Activated naive CD8-positive, alpha-beta T cell treated with anti-CD3 and anti-CD28 coated beads, Interleukin-2, amount 50 U/mL, for 24 hours (primary cell): ENCODE measurements at places on chromosomes 3 and 15.

DNA sequence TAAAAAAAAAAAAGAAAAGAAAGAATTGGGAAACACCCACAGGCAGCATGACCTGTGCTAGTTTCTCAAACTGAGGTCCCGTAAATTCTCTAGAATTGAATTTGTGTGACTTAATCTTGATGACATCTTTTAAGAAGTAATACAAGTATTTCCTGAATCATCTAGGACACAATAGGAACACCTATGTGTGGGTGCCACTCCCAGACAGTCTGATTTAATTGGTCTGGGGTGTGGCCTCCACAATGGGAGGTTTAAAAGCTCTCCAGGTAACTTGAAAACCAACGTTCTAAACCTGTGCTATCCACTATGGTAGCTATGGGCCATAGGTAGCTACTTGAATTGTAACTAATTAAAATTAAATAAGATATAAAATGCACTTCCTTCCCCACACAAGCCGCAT lies 28.1 kb downstream of the CFAP92 start:
- no peak for DNase-seq

GRCh38 chr3:66220066-66220465 lies 735 bp upstream of the SLC25A26 start:
- no peak for DNase-seq

DNA sequence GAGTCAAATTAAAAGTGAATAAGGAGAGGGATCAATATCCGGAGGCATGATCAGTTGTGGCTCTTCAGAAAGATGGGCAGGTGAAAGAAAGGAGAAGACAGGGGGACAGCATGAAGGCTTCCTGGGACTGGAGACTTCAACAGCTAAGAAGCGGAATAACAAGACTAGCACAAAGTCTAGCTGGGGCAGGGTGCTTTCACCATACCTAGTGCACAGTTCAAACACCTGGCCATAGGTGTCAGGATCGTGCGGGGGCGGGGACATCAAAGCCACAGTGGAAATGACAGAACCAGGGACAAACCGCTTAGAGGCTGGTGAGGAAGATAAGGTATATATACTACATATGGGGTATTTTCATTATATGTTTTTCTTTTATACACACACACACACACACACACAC lies 66.2 kb upstream of the FOXP1 start:
- DNase-seq, result no peak

DNA sequence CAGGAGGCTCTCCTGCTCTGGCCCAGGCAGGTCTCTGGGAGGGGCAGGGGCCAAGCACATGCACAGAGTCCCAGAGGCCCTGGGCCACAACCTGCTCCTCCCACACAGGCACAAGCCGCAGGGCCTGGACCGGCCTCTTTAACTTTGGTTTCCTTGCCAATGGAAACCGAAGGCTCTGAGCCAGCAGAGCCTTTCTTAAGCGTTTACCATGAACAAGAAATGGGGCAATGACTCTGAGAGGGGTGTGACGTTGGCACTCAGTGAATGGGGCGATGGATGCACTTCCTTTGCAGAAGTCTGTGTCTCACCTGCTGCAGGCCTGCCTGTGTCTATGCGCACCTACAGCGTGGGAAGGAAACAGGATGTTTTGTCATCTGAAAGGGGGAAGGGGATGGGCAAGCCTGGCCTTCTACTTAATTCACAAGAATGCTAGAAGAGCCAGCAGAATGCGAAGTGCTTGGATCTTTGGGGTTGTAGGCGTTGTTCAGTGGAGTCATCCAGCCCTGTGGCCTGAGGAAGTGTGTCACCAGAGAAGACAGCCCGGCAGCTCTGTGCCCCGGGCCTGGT lies 41.8 kb downstream of the IFT122 start:
- peak; percentile 8 for DNase-seq

DNA sequence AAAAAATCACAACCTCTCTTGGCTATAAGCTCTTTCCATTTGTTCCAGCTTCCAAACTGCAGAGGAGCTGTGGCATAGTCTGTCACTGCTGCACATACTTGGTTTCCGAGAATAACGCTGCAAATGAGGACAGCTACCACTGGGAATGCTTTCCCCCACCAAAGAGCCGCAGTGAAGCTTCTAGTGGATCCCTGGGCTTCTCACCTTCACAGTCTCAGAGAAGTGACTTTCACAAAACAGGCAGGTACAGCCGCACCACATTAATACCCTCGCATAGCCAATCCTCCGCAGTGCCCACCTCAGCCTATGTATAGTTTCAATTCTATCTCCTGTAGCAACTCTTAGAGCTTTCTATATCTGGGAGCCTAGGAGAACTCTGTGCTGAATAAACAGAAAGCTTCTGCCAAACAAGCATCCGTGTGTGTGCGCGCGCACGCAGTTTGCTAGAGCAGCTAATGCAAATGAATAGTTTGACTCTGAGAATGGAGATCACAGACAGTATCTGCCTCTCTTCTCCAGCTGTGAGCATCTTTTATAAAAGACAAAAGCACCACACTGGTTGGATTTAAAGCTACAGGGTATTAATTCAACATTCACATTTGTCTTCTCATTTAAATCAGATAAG lies 81.9 kb upstream of the PLXND1 start:
- DNase-seq, result no peak

GRCh38 chr15:74060251-74060650 lies 22.1 kb downstream of the GOLGA6A start:
- no peak for DNase-seq

- no peak for DNase-seq
Observed at GRCh38 chr3:49683162-49683561, 6.1 kb downstream of the MST1 start.

DNA sequence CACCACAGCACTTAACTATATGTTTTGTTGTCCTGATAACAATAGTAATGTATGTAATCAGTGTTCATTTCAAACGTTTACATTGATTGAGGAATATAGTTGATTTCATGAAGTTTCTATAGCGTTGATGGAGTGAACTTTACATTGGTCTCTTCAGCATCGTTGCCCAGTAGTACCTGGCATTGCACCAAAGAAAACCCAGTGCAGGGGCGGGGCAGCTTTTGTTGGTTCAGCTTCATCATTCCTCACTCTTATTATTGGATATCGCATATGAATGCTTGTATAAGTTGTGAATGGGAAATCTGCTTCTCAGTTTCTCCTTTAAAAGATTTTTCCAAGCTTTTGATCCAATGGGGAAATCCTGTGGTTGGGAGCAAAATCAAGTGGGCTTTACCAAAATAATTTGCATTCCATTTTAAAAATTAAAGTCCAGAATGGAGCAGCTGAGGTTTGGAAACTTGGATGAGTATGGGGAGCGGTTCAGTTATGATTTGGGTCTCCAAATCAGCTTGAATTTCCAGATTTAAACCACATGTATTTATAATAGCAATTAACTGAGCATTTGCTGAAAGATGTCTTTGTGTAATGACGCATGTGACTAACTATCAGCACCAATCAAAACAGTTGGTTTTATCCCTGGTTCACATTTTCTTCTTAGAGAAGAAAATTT lies 213.7 kb downstream of the ALCAM start:
- no peak for DNase-seq

DNA sequence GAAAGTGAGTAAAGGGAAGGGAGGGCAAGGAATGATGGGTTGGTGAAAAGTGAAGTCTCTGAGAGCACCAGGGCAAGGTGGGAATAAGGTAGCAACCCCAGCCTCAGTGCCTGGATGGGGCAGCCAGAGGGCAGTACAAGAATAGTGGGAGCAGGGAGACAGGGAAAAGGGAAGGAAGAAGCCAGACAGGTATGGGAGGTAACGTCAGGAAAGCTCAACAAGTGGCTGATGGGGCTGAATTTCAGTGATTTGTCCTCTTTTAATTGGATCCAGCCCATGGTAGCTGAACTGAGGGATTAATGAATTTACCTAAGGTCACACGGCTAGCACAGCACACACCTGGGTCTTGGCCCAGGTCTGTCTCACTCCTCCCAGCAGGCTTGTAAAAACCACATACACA lies 12.6 kb downstream of the RORA start:
- DNase-seq, result no peak

DNA sequence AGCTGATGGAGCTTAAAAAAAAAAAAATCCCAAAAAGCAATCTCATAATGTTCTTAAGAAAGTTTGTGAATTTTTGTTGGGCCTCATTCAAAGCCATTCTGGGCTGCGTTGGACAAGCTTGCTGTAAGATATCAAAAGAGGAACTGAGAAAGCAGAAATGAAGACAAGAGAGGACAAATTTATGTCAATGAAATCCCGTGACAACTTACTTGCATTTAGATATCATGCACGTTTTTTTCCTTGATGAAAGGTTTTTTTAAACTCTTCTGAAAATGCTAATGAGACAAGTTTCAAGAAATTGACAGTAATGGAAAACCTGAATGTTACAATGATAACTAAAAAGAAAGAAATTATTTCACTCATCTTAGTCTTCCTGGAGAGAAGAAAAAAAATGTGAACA lies 662.9 kb downstream of the SQOR start:
- DNase-seq, result no peak

DNA sequence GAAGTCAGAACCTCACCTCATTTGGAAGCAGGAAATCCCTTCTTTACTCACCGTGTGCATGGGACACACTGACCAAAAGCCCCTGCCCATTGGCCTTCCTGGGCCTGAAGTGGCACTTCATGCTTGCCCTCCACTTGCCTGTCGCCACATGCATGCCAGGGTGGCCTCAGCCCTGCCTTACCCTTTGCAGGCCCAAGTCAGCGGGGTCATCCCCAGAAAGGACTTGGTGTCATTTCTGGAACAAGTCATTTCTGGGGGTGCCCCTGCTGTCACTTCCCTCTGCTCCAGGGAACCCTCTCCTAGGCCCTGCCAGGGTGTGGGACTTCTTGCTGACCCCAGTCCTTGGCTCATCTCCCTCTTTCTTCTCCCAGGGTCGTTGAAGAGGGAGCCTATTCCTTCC lies 59.9 kb upstream of the CGNL1 start:
- no peak for DNase-seq

- no peak for DNase-seq
Observed at GRCh38 chr3:168485936-168486335, 390.2 kb upstream of the GOLIM4 start.

DNA sequence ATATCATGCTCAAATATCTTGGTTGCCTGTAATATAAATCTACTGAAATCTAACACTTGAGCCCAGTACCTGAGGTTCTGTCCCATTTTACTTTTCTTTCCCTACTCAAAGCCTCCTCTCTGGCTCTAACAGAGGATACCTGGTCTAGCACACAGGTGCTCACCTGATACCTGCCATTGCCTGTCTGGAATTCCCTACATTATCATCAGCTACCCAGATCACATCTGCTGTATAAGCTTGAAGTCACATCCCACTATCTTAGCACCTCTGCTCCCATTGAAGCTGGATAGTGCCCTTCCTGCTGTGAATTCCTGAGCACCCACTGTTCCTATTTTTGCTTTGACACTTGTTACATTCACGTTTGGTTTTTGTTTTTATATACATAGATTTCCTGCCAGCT lies 30.5 kb downstream of the GYG1 start:
- no peak for DNase-seq

DNA sequence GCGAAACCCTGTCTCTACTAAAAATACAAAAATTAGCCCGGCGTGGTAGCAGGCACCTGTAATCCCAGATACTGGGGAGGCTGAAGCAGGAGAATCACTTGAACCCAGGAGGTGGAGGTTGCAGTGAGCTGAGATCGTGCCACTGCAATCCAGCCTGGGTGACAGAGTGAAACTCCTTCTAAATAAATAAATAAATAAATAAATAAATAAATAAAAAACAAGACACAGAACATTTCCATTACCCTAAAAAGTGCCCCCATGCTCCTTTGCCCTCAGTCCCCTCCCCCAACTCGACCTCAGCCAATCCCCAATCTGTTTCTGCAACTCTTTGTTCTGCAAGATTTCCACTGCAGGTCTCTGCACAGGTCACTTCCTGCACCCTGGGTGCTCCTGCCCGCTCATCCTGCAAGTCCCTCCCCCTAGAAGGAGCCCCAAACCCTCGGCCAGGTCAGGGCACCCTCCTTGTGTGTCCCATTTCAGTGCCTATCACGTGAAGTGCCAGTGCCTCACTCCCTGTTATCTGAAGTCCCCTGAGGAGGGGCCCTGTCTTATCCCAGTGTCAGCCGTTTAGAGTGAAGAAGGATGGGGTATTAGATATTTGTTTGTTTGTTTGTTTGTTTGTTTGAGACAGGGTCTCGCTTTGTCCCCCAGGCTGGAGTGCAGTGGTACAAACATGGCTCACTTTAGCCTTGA lies 1.1 kb downstream of the FAM240A start:
- no peak for DNase-seq

GRCh38 chr15:39651881-39652280 lies 71.0 kb downstream of the THBS1 start:
- DNase-seq, result no peak

- DNase-seq, result no peak
Observed at GRCh38 chr3:188385295-188385694, 231.3 kb downstream of the LPP start.

GRCh38 chr15:33114374-33114717 lies 80.2 kb downstream of the FMN1 start:
- DNase-seq, result no peak

- no peak for DNase-seq
Observed at GRCh38 chr3:4885316-4885715, 93.9 kb upstream of the BHLHE40 start.

DNA sequence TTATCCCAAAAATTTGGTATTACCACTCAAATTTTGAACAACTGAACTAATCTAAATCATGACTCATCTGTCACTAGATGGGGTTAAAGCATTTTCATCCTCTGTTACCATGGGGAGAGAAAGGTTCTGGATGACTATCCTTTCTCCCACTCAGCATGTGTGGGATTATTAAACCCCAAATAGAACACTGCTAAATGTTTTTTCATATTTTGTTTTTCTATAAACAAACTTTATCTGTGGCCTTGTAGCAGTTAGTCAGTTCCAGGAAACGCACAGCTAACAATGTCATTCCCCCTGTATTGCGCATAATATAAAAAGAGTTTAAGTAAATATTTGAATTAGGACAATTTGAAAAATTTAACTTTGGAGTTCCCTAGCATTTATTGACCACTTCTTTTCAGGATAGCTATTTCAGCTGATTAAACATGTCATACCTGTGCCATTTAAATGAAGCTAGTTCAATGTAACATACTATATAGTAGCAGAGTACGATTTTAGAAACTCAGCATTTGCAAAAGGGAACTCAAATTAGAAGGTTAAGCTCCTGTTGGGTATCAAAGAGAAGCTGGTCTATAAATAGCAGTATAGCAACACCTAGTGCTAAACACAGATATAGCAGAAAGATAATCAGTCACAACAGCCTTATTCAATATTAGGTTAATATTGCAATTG lies 9.2 kb upstream of the TMEM212 start:
- DNase-seq, result no peak

DNA sequence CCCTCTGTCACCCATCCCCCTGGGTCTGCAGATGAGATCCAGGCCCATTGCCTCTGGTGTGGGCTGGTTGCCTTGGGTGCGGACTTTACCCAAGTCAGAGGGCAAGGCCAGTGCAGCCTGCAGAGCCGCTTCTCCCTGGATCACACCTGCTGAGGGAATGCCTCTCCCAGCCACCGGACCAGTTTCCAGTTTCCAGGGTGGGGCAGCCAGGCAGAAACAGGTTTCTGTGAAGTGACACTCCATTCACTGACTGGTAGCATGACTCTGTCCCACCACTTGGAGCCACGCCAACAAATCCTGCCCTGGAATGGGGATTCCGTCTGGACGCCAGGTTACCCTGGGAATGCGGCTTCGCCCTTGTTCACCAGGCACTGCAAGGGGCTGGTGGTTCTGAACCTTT lies 30.0 kb downstream of the PAQR5 start:
- DNase-seq, result no peak
